ENCODE measurements at places on chromosomes 3 and 15.

DNA sequence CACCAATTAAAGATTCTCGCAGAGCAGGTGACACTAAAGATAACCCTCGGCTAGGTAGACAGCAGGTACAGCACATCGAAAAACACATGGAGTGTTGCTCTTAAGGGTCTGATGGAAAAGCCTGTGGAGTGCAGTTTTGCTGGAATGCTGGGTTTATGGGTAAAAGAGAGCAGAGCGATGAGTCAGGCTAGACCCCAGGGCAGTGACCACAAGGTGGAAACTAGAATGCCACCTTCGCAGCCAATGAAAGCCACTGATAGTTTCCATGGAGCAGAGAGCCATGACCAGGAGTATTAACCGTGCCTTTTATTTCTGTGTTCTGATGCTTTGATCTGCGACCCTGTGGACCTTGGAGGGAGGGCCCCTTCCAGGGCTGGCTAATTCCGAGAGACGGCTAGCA lies 149.8 kb downstream of the GABRB3 start:
- no peak for DNase-seq

DNA sequence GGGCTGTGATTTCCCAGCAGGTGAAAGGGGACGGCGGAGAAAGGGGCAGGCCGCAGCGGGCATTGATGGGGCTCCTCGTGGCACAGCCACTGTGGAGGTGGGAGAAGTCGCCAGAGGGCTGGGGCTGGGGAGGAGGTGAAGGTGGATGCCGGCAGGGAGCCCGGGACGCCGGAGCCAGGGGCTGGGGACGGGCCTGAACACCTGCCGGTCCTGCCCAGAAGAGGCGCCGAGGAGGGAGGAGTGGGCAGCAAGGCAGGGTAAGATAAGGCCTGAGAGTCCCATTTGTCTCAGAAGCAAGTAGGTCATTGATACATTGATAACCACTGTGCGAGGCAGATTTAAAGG lies 571 bp upstream of the RARRES1 start:
- DNase-seq: no peak

DNA sequence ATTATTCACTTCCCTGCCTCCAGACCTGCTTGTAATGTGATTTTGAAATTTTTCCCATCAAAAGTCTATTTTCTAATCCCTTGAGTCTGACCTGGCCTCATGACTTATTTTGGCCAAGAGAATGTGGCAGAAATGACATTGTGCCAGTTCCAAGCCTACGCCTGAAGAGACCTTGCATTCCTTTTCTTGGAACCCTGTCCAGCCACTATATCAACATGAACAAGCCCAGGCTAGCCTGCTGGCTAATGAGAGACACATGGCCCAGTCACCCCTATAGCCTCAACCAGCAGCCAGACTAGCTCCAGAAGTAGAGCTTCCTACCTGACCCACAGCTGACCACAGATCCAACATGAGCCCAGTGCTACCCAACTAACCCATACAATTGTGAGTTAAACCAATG lies 121.1 kb upstream of the ACP3 start:
- DNase-seq: no peak

DNA sequence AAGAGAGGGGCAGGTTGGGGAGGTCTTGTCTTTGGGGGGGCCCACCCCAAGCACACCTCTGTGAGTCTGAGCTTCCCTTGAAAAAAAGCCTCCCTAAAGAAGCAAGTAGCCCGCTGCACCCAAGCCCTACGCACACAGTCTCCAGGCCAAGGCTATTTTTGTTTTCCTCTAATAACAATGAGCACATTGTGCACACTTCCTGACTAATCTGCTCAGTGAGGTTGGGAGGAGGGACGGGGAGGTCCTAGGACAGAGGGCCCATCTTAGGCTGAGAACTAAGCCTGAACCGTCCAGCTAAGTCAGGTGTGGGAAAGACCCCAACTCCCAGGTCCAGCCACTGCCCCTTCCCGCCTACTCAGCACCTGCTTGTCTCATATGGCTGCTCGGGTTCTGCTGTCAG lies 87.2 kb downstream of the HMG20A start:
- DNase-seq: no peak

- DNase-seq: no peak
Measured at GRCh38 chr3:107271787-107272387, 105.4 kb upstream of the CCDC54 start.

GRCh38 chr3:99523431-99524127 lies 114.8 kb upstream of the COL8A1 start:
- no peak for DNase-seq

DNA sequence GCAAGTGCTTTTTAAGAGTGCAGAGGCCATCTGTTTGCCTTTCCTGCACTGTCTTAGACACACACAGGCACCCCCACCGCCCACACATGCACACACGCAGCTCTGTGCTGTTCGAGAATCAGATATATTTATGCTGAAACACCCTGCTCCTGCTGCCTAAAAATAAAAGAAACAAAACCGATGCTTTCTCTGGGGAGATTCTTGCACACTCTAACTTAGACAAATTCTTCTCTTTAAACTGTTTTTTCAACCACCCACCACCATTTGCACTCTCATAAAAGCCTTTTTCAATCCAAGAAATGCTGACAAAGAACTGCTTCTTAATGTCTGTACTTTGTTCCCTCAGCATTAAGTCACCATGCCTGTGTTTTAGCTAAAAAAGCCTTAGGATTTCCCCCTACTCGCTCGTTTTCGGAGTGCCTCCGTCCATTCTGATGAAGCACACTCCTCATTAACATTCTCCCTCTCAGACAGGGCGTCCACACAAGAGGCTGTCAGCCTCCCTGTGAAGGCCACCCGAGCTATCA lies 26.2 kb downstream of the SLC12A8 start:
- DNase-seq: no peak

DNA sequence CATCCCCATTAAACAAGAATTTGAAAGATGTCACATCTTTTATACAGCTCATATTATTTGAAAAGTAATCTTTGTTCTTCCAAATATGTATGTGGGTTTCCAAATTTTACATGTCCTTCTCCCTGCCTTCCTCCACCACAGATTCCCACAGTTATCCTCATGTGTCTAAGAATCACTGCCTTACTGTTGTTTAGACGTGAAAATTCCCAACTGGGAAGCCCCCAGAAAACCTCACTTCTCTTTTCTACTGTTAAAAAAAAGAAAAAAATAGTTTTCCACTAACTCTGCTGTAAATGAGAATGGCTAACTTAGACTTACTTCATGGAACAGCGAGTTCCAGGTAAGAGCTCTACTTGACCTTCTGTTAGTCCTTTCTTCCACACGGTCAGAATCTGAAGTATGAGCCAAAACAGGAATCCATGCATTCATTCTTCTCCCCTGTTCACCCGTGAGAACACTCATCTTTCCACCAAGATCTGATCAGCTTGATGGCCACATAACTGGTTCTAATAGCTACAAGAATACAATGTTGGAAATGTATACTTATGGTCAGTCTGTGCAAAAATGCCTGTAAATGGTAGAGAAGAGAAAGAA lies 17.9 kb upstream of the CSTA start:
- DNase-seq: no peak

DNA sequence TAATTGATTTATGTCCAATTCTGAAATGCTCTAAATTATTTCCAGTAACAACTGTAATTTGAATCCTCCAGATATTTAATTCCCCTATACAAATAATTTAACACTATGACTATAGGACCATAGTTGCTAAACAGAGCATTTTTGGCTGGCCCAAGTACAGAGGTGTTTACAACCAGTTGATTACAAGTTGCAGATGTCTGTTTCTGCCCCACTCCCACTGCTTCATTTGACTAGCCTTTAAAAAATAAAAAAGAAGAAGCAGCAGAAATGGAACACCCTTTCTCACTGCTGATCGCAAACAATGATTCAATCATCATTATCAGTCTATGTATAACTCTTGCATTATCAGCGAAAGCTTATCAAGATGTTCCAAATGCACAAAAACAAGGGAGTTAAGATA lies 54.6 kb downstream of the SENP7 start:
- DNase-seq: no peak

DNA sequence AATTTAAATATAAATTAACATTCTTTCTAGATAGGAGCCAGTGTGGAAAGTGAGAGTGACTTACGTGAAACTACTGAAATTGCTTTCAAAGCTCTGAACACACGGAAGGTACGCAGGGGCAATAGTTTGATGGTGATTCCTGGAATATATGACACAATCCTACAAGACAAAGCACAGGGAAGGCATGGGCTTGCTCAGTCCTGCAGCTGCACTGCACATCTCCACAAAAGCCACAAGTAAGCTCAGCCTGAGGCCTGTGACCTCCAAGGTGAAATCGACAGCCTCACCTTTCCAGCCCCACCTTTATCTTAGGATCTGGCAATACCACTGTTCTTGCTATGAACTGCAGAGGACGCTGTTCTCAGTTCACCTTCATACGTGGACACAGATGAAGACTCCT lies 109.3 kb upstream of the SCN10A start:
- DNase-seq: no peak

DNA sequence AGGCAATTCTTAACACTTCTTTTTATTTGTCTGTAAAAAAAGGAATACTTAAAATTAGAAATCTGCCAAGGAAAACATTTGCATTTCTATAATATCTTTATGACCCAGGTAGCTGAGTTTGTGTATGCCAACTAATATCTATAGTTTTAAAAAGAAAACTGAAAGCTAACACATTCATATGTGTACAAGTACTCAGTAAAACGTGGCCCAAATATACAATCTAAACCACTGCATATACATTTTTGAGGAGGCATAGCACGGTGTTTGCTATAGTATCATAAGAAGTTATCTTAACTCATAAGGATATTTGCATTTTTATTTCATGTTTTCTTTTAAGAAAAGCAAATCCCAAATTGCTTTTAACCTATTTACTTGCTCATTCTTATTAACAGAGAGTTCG lies 172.7 kb downstream of the ZBTB20 start:
- no peak for DNase-seq

GRCh38 chr3:32469151-32469874 lies 33.3 kb downstream of the CMTM6 start:
- DNase-seq: no peak

DNA sequence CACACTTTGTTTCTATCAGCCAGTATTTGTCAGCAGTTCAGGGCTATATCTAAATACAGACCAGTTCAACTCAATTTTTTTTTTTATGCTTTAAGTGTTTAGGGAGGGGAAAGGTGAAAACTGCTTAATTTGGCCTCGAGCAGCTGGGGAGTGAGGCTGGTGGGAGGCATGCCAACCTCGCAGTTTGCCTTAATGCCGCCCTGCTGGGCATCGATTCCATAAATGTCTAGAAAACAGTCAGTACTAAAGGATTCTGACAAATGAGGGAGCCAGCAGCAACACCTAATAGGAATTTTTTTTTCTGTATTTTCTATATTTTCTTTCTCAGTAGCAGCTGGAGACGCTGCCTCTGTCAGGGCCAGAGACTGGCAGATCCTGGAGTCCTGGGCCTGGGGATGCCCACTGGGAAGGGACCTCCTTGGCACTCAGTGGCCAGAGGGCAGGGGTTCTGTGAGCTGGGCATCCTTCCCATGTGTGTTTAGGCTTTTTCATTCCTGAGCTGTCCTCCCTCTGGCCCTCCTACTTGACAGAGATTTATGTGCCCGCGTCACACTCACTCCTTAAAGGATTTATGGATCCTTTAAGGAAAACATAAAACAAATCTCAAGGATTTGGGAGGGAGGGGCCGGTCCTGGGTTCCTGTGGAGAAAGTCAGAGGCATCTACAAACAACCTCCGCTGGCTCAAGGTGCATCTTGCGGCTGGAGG lies 117.8 kb downstream of the WNT5A start:
- no peak for DNase-seq

GRCh38 chr3:115961380-115961779 lies 338.1 kb downstream of the GAP43 start:
- no peak for DNase-seq

DNA sequence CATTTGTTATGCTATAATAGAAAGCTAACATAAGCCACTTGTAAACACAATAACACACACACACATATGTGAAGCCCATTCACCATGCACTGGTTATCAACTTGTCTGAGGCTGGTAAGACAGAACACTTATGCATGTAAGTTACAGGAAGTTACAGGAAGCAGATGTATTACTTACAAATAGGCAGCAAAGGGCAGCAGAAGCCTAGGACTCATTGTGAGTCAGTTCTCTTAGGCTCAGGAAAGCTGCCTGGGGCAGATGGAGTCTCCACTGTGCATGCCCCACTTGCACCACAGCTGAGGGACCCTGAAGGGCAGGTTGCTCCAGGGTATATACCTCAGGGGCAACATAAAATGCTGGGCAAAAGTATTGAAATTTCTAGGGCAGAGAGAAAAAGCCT lies 748.8 kb upstream of the CCDC54 start:
- DNase-seq: no peak

- DNase-seq: no peak
Measured at GRCh38 chr3:163043074-163043473, 1546.5 kb downstream of the OTOL1 start.

GRCh38 chr15:62248277-62248984 lies 83.3 kb upstream of the C2CD4B start:
- DNase-seq: no peak

DNA sequence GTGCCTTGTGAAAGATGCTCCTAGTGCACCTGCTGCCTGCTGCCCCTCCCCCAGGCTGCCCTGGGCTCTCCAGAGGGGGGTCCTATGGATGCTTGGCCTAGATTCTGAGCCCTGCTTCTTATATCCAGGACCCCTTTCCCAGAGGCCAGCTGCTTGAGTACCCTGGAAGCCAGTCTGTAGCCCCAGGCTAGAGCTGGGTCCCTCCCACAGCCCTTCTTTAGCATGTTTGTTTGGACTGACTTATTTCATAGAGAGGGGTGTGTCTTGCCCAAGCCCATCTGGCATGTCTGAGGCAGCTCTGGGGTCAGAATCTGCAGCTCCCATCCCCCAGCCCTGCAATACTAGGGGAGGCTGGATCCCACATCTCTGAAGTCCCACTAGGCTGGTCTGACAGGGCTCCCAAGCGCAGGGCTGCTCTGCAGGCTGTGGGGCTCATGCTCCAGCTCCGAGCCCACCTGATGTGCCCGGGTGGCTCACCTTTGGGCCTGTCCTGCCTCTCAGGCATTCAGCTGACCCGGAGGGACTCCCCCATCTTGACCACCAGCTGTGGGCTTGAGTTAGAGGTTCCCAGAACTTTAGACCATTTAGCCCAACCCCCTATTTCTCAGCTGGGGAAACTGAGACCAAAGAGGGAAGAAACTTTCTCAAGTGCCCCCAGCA lies 3.1 kb downstream of the CHRNB4 start:
- DNase-seq: no peak

GRCh38 chr3:66092175-66092995 lies 53.7 kb upstream of the MAGI1 start:
- no peak for DNase-seq
